ENCODE measurements at places on chromosomes 3 and 15.

DNA sequence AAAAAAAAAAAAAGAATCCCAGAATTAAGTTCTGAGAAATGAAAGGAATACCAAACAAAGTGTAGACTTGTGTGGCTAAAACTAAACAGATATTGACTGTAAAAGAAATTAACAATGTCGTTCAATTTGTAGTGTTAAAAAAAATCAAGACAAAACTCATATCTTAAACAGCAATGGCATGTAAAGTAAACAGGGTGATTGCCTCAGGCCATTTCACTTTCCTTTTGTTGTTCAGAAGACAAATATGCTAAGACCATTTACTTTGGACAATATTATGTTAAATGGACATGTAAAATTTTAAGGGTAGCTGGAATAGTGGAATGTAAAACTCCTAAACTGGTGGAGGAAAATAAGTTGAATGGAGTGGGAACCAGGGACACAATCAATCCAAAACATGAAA, 139.1 kb downstream of the RTP4 start:
- no peak for DNase-seq

DNA sequence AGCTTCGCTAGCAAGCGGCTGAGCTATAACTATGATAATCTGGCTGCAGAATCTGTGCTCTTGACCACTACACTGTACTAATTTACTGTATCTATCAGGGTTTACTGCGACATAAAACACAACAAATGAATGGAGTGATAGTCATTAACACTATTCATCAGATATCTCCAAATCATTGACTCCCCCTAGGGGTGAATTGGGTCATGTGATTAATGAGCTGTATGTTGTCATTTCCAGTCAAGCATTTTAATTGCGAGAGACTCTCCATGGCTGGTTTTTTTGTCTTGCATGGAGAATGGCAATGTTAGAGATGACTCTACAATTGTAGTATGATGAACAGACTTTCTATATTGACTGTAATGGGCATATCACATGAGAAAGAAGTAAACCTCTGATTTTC, 10.5 kb upstream of the TM4SF18 start:
- DNase-seq: no peak

DNA sequence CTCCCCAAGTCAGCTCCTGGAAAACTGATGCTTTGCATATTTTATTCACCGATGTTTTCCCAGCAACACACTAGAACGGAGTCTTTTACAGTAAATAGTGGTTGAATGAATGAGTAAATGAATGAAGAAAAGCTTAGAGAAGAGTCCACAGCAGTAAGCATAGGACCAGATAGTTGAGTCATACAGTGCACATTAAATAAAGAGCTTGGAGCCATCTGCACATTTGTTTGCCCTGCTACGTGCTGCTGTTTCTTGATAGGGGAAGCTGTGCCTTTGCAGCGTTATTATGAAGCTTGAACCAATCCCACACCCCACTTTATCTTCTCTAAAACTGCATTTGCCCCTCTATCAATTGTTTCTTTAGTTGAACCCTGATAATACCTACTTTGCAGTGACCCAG, 1.2 kb downstream of the FAM98B start:
- DNase-seq: no peak

DNA sequence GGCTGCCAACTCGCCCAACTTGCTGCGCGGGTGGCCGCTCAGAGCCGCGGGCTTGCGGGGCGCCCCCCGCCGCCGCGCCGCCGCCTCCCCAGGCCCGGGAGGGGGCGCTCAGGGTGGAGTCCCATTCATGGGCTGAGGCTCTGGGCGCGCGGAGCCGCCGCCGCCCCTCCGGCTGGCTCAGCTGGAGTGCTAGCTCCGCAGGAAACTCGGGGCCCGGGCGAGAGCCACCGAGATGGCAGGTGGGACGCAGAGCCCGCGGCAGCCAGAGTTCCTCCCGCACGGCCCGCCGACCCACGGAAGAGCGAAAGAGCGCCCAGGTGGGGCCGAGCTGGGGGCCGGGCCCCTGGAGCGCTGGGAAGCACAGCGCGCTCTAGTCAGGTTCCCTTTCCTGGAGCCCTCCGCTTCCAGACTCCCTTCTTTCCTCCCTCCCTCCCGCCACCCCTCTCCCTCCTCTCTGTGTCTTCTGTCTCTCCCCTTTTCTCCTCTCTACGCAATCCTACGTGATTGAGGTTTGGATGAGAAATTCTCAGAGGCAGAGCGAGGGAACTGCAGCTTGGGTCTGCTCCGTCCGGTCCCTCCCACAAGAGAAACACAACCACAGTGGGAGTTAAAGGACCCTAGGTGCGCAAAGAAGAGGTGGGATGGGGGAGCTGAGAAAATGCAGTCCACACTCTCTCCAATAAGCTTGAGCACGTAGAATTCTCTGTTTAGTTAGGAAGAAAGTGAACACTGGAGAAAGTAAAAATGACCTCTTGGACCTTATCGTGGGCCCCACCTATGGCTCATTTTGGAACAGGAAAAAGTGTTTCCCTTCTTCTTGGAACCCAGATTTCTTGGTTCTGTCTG, 317.3 kb downstream of the FGF12 start:
- DNase-seq: no peak

- no peak for DNase-seq
These were observed 63.6 kb upstream of the BOC start for GRCh38 chr3:113147681-113148261.

- no peak for DNase-seq
These were observed 45.9 kb upstream of the COL6A5 start for GRCh38 chr3:130299531-130299930.

GRCh38 chr15:69666441-69666882, 213.8 kb downstream of the RPLP1 start:
- DNase-seq: no peak

GRCh38 chr3:186319945-186320344, 42.1 kb downstream of the DGKG start:
- DNase-seq: no peak

- DNase-seq: peak; percentile 4
These were observed 36.1 kb upstream of the MYO5C start for GRCh38 chr15:52331490-52332240.

Measured in T follicular helper cell (primary cell).